ENCODE measurements at places on chromosomes 1 and 21.

DNA sequence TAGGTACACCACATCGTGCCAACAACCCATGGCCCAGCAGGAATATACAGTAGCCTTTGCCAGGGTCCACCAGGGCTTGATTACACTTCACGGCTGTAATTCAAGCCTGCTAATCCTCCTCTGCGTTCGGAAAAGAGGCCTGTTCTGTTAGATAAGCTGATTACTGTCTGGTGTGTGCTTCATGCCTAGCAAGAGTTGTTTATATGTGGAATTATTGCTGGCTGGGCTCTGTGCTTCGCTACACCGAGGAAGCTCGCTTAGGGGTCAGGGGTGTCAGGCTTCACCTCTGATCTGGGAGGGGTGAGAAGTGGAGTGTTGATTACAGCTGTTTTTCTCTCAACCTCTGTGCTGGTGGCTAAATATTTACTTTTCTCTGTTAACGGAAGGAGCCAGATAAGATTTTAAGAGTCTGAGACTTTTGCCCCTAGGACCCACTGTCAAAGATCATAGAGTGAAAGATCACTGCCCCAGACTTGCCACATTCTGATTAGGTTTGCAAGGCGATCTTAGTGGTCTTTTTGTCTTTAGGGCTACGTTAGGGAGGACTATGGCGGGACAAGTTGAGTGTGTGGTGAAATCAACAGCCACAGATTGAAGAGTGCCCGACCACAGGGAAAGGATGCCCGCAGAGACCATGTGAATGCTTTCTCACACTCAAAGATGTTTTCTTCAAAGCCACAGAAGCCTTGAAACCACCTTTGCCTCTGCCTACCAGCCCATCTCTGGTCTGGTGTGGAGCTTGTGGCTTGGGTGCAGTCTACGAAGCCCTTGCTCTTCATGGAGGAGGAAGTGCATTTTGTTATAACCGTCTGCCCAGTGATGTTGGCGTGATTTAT, 216.1 kb downstream of the PBX1 start:
- no peak for DNase-seq

DNA sequence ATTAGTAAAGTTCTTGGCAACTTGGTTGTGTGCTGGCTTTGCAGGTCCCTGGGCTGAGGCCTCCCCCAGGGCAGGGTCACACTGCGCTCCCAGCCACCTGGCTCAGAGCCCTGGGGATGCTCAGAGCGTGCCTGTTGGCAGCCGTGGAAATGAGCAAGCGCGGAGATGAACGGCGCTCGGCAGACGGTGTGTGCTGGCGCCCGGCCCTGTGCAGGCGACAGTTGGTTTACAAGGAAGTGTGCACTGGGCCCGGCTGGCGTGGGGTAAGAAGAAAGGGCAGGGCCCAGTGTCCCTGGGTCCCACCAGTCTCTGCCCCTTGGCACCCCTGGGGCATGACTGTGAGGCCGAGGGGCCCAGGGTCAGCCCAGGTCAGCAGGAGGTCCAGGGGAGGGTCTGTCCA, 25.7 kb upstream of the PEX10 start:
- DNase-seq, result no peak

GRCh38 chr1:220880726-220881506, 1.7 kb downstream of the HLX start:
- DNase-seq, result no peak

DNA sequence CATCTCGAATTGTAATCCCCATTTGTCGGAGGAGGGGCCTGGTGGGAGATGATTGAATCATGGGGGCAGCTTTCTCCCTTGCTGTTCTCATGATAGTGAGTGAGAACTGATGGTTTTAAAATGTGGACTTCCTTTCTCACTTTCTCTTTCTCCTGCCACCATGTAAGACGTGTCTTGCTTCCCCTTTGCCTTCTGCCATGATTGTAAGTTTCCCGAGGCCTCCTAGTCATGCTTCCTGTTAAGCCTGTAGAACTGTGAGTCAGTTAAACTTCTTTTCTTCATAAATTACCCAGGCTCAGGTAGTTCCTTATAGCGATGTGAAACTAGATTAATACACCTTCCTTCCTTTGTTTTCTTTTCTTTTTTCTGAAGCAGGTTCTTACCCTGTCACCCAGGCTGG, 13.9 kb downstream of the DNAJC6 start:
- no peak for DNase-seq

- DNase-seq, result no peak
These were observed 3.2 kb downstream of the CFAP74 start for GRCh38 chr1:2000432-2000831.

DNA sequence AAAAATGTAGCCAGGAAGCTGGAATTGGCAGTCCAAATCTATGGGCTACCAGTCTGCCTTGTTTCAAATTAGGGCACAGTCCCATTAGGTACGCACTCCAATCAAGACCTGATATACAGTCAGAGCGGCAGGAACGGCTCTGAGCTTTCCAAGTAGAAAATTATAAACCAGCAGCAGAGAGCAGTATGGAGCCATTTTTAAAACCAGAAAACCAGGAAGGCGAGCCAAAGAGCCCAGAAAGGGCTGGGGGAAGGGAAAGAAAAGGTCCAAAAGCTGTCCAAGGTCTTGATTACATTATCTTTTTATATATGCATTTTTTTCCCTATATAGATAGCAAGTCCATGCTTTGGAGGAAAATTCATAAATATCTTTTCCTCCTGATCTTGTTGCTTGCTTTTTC, 719.0 kb downstream of the RWDD3 start:
- DNase-seq, result no peak

GRCh38 chr1:224353975-224354925, 2.4 kb upstream of the CNIH4 start:
- no peak for DNase-seq

GRCh38 chr21:14584357-14585095, 38.4 kb upstream of the SAMSN1 start:
- DNase-seq, result no peak

DNA sequence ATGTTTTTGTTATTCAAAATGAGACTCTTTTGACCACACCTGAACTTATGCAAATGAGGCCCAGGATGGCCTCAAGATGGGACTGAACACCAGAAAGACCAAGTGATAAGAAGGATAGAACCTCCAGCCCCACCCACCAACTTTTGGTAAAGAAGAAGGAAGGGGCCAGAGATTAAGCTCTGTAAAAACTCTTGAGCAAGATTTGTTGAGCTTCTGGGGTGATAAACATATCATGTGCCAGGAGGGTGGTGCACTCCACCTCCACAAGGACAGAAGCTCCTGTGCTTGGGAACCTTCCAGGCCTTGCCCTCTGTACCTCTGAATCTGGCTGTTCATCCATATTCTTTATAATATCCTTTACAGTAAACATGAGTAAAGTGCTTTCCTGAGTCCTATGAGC, 5.3 kb downstream of the RSPH1 start:
- DNase-seq, result no peak

- DNase-seq, result no peak
These were observed 182.5 kb downstream of the ADSS2 start for GRCh38 chr1:244269169-244269568.

DNA sequence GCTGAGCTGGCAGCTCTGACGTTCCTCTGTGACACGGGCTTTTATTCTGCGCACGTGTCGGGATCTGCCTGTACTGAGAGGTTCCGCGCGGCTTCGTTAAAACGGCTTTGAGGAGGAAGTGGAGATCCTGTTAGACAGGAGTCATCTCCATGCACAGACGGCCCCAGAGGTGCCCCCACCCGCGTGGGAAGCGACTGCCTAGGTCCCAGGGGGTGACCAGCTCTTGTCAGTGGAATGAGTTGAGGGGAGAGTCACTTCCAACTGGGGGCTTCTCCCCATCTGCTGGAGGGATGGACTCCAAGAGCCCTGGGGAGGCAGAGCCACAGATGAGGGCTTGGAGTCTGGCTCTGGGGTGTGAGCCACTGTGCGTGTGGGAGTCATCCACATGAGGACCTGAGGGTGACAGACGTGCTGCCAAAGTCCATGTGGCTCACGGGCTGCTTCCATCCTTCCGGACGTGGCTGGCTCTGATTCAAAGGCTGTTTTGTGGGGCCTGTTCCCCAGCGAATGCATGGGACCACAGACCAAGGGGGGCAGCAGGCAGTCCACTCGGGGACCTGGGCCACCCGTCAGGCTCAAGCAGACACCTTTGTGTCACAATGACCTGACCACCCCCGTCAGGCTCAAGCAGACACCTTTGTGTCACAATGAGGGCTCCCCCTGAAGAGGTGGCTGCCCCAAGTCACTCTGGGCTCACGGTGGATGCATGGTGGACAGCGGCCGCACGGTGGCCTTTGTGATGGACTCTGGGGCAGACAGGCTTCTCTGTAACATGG, 26.8 kb downstream of the PTTG1IP start:
- no peak for DNase-seq

- DNase-seq, result no peak
These were observed 168.6 kb downstream of the HIVEP3 start for GRCh38 chr1:41749991-41750745.

DNA sequence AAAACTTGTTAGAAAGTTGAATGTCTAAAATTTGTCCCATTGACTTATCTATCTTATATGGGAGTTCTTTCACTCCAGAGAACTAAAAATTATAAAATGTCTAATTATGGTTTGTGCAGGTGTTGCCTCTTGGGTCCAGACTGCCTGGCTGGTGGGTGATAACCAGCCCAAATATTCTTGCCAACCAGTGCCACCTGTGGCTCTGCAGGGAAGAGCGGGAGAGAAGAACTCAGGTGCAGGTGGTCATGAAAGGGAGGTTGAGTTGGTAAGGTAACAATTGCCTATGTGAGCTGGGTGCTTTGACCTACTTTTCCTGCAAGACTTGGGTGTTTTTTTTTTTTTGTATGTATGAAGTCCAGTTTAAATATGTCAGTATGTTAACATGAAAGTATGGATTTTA, 10.2 kb downstream of the RPS6KC1 start:
- no peak for DNase-seq

DNA sequence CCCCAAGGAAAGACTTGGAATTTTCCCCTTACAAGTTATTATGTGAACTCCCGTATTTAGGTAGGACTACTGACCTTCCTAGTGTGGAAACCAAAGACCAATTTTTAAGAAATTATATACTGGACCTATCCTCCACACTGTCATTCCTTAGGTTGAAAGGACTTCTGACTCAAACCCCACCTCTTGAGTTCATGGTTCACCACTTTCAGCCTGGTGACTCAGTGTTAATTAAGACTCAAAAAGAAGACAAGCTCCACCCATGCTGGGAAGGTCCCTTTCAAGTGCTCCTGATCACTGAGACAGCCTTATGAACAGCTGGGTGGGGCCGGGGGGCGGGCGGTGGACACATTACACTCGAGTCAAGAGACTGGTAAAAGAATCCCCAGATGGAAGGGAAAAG, 113.2 kb downstream of the LRRC53 start:
- no peak for DNase-seq

- no peak for DNase-seq
These were observed 36.2 kb downstream of the KIAA1614 start for GRCh38 chr1:180948641-180949615.

- DNase-seq, result no peak
These were observed 85.9 kb downstream of the PDE9A start for GRCh38 chr21:42739061-42739931.

- DNase-seq, result no peak
These were observed 3.4 kb downstream of the LHX9 start for GRCh38 chr1:197920414-197921117.

- no peak for DNase-seq
These were observed 34.7 kb downstream of the RGS5 start for GRCh38 chr1:163168053-163168452.

- no peak for DNase-seq
These were observed 237.6 kb downstream of the PTPRC start for GRCh38 chr1:198876371-198876871.

GRCh38 chr1:152000964-152001630, 7.4 kb upstream of the S100A10 start:
- DNase-seq, result no peak

DNA sequence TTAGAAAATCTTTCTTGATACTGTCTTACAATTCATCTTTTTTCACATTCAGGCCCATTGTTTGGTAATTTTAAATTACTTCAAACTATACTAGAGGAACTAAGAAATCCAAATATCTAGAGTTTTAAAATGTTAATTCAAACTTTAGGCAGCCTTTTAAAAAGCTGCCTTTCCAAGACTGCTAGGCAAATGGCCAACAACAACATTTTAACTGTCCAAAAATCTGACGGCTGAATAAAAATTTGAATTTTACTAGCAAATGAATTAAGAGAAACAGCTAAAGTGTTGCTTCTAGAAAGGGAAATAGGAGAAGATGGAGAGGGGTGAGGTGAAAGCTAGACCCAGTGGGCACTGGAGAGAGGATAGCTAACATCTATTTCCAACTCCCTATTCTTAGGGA, 17.2 kb downstream of the DPYD start:
- DNase-seq, result no peak

DNA sequence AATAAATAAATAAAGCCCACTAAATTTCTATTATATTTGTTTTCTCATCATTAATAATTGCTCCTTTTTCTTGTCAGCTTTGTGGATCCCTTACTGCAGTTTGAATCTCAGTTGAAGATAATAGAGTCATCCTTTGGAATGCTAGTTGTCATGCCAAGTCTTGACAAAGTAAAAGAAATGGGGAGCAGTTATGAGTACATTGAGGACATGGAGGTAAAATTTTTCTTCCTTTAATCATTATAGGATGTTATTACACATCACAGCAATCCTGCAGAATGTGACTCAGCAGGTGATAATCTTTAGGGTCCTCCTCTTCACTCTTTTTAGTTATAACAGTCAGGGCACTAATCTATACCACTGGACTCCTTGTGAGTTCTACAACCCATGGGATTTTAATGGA, 24.1 kb downstream of the MROH9 start:
- no peak for DNase-seq

GRCh38 chr1:201557572-201557958, 18.6 kb downstream of the NAV1 start:
- no peak for DNase-seq

GRCh38 chr1:114002492-114003239, 23.4 kb downstream of the OLFML3 start:
- DNase-seq, result no peak

GRCh38 chr1:175792136-175792535, 48.7 kb upstream of the TNR start:
- DNase-seq, result no peak
